Foreskin keratinocyte (primary cell): ENCODE measurements at places on chromosomes 16 and 17. TPM values are rescaled to one million over a fixed set of nuclear protein-coding genes. Genes with fewer than 3 reads are reported as not detected.

DNA sequence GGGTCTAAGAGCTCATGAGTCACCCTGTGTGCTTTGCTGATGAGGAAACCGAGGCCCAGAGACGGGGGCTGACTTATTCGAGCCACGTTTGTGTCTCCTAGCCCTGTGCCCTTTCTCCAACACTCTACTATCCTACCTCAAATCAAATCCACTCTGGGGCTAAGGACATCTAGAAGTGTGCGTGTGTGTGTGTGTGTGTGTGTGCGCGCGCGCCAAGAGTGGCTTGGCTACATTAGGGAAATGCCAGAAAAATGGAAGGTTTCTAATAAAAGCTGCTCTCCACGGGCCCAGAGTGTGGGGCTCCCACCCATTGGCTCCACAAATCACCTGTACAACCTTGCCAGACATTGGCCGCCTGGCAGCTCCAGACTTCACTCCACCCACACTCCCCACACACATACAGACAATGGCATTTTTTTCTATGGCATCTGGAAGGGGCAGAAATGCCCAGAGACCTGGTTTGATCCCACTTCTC, 30.3 kb upstream of the PHOSPHO1 start:
- DNase-seq = peak; percentile 67

DNA sequence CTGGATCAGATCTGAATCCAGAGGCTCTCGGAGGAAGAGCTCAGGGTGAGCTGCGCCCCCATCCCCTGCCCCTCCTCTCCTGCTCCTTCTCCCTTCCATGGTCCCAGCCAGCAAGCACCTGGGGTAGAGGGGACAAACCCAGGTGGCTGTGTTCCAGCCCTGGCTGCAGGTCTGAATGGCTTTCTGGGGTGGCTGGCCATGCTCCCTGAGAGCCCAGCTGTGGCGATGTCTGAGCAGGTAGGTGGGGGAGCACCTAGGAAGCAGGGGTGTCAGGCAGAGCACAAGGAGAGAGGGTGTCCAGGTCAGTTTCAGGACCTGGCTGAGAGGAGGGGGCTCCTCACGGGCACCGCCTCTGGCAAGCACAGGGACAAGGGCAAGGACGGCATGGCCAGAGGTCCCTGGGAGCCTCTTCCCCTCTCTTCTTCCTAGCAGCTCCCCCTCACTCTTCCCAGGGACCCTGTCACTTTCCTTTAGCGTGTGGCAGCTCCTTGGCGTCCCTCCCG, 310.0 kb downstream of the SEC14L1 start:
- no peak for DNase-seq

DNA sequence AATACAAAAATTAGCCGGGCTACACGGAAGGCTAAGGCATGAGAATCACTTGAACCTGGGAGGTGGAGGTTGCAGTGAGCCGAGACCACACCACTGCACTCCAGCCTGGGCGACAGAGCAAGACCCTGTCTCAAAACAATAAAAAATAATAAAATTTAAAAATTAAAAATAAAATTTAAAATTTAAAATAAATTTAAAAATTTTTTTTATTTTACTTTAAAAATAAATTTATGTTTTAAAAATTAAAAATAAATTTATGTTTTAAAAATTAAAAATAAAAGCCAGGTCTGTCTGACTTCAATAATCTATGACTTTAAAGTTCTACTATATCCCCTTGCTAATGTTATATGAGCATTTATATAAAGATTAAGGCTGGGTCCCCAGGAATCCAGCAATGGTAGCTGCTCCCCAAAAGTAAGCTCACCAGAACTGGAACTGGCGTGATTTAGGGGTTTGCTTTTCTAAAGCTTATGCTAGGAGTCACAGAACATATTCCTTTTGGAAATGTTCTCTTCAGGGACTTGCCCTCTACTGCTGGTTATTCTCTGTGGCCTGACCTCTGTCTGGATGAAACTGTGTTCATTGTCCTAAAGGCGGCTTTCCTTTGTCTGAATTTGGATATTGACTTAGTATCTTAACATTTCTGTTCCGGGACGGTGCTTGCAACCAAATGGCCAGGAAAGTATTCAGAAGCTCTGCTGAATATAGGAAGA, 140.2 kb upstream of the NOL11 start:
- no peak for DNase-seq

GRCh38 chr17:44045486-44045885, 21.0 kb downstream of the LSM12 start:
- DNase-seq = no peak

GRCh38 chr17:62899361-62899760, 66.7 kb upstream of the TANC2 start:
- DNase-seq = no peak

DNA sequence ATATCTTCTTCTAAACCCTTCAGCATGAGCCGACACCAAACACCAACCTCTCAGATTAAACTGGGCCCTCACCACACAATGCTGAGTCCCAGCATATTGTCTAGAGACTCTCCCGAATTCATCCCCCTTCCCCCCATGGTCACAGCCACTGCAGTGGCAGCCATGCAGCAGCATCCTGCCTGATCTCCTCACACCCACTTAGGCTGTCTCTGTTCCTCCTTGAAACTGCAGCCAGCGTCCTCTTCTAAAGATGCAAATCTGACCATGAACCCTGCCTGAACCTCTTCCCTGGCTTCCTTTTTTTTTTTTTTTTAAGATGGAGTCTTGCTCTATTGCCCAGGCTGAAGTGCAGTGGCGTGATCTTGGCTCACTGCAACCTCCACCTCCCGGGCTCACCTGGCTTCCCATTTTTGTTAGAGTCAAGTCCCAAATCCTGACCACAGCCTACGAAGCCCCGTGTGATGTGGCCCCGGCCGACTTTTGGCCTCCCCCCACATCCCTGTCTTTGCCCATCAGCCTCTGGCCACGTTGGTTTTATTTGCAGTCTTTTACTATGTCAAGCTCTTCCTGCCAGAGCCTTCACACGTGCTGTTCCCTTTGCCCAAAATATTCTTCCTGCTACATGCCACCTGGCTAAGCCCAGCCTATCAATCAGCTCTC, 2.8 kb downstream of the FA2H start:
- DNase-seq = no peak

- DNase-seq = no peak
These were observed 23.5 kb downstream of the CES1 start for GRCh38 chr16:55809386-55809785.

DNA sequence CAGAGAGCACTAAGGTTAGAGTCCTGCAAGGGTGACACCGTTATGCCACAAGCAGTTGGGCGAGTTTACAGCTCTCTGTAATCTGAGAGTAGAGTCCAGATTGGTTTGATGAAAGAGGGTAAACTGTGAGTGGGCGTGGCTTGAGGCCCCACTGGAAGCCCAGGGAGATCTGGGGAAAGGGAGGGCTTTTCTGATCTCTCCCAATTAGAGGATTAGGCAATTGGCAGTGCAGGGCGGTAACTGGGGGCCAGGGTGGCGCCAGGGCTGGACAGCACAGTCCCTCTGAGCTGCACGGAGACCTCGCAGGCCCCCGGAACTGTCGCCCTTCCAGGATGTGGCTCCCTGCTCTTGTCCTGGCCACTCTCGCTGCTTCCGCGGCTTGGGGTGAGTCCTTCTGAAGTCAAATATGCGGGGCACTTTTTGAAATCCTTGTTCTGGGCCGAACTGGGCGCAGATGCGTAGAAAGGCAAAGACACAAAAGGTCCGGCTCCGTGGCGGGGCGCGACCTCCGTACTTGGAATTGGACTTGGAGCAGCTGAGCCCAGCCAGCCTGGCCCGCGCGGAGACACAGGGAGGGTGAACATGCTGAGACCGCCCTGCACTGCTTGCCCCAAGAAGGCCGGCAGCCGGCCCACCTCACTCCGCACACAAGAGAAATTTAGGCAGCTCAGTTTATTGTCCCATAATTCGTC, 72.4 kb downstream of the CES1 start:
- DNase-seq = no peak

- no peak for DNase-seq
These were observed 33.5 kb downstream of the SRL start for GRCh38 chr16:4208341-4208751.

DNA sequence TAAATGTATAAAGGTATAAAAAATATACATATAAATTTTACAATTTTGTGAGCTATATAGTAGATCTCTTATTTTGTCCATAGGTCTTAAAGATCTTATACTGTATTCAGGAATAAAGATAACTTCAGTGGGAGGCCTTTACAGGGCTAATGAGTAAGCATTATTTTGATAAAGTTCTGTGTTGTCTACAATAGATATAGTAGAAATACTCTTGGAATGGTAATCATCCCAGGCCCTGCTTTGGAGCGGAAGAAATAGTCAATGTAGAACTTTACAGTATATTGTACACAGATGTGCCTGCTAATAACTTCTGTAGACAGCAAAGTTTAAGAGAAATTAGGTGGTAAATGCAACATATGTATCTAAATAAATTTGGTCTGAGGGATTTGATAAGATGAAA, 42.6 kb downstream of the TENT4B start:
- no peak for DNase-seq

GRCh38 chr17:81254955-81255717, 16.0 kb downstream of the NDUFAF8 start:
- DNase-seq = peak; percentile 29

DNA sequence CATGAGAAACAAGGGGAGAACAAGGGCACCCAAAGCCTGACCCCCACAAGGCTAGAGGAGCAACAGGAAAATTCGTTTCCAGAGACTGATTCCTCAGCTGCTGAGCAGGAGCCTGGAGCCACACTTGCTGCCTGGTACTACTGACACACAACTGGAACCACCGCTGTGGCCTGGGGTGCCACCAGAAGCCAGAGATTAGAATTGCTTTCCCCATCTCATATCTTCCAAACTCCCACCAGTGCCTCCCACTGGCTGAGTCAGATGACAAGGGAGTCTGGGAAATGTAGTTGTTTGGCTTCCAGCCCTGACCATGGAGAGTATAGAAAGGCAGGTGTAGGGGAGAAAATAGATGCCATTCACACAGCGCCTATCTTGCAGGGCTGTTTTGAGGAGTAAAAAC, 4.1 kb upstream of the TMEM11 start:
- no peak for DNase-seq

DNA sequence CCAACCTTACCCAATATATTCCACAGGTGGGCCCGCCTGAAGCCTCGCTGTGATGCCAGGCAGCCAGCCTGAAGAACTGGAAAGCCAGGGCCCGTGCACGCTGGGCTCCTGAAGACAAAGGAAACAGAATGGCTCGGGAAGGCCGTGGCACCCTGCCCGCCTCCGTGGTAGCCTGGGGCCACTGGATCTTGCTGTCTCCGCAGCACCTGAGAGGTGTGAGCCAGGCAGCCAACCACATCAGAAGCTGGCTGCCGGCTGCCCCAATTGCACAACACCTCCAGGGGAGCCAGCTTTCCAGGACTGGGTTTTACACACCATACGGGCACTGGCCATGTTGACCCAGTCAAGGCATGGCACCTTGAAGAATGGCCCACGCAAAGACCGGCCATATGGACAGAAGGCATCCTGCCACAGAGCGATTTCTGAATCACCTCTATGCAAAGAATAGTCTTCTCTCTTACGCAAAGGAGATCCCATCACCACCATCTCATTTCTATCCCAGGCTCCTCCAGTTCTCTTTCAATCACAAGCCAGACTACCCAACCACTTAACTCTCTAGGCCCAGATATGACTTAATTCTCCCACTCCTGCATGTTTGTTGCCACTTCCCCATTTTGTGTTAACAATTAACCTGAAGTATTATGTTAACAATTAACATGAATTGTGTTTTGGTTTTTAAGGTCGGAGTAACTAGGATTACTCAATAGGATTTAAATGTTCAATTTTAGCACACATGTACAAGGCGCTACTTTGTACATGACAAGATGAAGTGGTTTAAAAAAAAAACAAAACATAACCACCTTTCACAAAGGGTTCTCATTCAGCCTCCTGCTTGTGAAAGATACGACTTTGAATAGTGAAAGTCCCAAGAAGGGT, 32.1 kb downstream of the ZFHX3 start:
- DNase-seq = peak; percentile 79

DNA sequence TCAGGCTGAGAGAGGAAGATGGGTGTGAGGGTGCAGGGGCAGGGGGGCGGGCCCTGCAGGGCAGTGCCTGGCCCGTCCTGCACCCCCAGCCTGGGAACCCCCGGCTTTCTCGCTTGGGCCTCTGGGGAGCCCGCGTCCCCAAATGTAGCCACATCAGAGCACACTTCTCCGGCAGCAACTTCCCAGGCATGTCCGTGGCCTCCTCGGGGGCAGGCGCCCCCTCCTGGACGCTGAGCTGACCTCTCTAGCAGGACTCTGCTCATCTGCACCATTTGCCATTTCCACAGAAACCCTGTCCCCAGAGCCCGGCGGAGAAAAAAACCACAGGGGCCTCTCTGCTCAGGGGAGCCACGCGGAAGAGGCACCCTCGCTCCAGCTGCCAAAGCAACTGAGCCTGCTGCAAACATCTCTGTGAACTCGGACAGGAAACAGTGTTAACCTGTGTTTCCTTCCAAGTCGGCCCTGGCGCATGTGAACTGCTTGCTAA, 63.4 kb downstream of the KLHDC4 start:
- no peak for DNase-seq

GRCh38 chr16:49592546-49593423, 219.2 kb downstream of the C16orf78 start:
- no peak for DNase-seq

DNA sequence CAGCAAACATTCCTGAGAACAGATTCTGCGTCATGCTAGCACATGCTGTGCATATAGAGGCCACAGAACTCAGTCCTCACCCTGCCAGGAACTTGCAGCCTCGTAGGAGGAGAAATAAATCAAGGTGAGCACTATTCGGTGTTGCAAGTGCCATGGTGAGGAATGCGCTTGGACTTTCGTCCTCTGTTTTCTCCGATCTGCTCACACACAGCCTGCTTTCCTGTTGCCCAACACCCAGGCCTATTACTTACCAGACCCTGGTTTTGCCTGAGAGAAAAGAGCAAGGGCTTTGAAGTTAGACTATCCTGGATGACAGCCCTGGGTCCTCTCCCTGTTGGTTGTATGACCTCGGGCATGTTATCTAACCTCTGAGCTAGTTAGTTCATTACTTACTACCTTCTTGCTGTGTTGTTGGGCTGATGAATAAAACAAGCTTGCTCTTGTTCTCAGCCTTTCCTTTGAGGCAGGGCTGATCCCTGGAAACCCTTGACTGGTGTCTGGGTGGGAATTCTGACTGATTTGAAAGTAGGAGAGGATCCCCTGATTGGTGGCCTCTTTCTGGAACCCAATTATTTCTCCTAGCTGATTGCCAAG, 2.9 kb downstream of the ACSF2 start:
- peak; percentile 94 for DNase-seq

- no peak for DNase-seq
These were observed 3.3 kb downstream of the DDX5 start for GRCh38 chr17:64502809-64503208.

The PALB2 gene
- 28.7 and 29.1 TPM in 2 replicates for total RNA-seq

The XYLT2 gene
- 36.5 and 38.0 TPM in 2 replicates for total RNA-seq

The CACNG5 gene
- total RNA-seq = not detected in 2 replicates

The TERB1 gene
- total RNA-seq = 0.04 TPM in 1 of 2 replicates, not detected in the other

The IRX6 gene
- not detected in 2 replicates for total RNA-seq

The PDE6G gene
- total RNA-seq = not detected in 2 replicates

The IL17C gene
- total RNA-seq = not detected in 2 replicates

The EFCAB13 gene
- total RNA-seq = 0.39 and 1.2 TPM in 2 replicates

The MAPK8IP3 gene
- total RNA-seq = 22.4 and 28.2 TPM in 2 replicates

The FN3K gene
- 1.2 and 1.4 TPM in 2 replicates for total RNA-seq

The SOX8 gene
- total RNA-seq = not detected in 2 replicates

The BCL6B gene
- 0.07 and 0.10 TPM in 2 replicates for total RNA-seq

The PTX4 gene
- total RNA-seq = not detected in 2 replicates
